ENCODE measurements at places on chromosomes 7 and 10.

- no peak for DNase-seq
Measured at GRCh38 chr10:124042656-124043309, 50.6 kb downstream of the CHST15 start.

- no peak for DNase-seq
Measured at GRCh38 chr7:150723467-150723866, 7.1 kb downstream of the GIMAP1 start.

- DNase-seq, result no peak
Measured at GRCh38 chr7:77351539-77352004, 64.6 kb downstream of the GSAP start.

- DNase-seq, result no peak
Measured at GRCh38 chr10:133315847-133316246, 7.1 kb downstream of the ZNF511 start.

DNA sequence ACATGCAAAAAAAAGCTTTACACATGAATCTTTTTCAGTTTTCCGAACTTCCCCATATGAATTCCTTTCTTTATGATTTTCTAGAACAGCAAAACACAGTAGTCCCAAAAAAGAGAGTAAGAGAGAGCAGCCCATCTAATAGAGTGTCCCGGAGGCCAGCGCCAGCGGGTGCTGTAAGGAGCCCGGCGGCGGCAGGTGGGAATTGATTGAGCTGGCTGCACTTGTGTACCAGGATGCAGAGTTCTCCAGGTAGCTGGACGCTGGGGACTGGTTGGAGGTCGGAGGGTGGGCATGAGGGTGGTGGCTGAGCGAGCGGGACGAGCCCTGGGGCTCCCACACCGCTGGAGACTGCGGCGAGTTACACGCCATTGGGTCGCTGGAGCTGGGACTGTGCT lies 4.0 kb downstream of the DLX5 start:
- no peak for DNase-seq

DNA sequence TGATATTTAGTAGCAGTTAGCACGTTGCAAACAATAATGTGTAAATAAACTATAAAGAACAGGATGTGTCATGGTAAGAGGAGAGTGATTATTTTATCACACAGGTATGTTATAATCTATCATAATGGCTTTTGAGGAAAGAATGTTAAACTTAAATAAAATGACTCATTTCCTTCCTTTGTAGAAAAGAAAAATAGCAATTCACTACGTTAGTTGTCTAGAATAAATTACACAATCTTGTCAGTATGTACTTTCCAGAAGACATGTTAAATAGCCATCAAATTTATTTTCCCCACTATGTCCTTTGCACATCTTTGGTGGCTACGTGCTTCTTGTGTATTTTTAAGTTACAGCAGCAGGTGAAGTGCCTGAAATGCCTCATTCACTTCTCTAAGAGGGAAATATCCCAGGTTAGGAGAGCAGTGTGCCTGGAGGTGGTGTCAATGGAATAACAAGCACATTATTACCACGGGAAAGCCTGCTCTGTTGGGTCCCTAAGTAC lies 133.8 kb downstream of the SEMA3A start:
- no peak for DNase-seq

GRCh38 chr10:60913071-60913470 lies 30.9 kb downstream of the RHOBTB1 start:
- no peak for DNase-seq

DNA sequence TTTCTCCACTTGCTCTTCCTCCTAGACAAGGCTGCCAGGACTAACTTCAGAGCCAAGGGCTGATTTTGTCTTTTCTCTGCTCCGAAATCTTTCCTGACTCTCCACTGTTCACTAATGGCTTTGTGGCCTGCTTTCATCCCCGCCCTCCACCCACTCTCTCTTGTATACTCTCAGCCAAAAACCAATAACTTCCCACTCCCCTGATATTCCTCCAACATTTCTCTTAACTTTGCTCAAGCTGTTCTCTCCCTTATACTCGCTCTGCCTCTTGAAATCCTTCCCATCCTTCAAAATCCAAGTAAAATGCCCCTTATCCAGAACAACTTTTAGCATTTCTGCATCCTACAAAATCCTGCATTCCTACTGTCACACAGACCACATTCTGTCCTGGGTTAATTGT lies 214.8 kb downstream of the PHTF2 start:
- DNase-seq, result no peak

Data from stimulated activated CD4-positive, alpha-beta T cell treated with anti-CD3 and anti-CD28 coated beads, Interleukin-1b, Interleukin-23, amount 100 ng/mL, for 1 hour (primary cell).